ENCODE measurements at places on chromosomes 5 and 9.

- no peak for DNase-seq
Measured at GRCh38 chr5:139976703-139977102, 66.4 kb downstream of the NRG2 start.

DNA sequence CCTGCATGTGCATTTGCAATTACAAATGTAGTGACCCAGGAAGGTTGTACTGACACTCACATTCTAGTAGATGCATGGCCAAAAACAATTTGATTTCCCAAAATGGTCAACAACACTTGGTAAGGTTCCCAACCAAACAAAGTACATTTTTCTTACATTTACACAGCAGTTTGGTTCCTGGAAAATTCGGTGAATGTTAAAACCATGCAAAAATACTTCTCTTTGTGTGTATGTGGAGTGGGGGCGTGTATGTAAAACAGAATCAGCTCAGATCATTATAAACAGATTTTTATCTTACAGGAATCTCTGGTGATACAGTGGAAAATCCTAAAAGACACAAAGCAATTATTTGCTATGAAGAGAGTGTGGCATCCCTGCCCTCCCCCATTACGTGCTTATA is 25.1 kb upstream of the MELK start:
- DNase-seq = no peak

GRCh38 chr9:122904466-122904822 is 715 bp downstream of the RC3H2 start:
- DNase-seq = no peak

DNA sequence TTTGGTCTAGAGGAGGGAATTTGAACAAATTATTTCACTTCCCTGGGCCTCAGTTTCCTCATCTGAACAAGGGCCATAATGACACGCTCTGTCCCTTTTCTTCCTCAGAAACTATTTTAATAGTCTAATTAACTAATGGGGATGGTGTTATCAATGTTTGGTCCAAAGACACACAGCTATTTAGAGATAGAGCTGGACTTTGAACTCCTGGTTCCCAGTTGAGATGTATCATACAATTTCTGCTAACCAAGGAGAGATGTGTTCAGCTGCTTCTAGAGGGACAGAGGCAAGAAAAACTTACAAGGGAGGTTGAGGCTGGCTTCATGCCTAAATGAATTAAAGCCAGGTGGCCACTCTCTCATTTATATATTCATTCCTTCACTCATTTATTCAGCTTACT is 90.6 kb upstream of the CLINT1 start:
- DNase-seq = no peak

DNA sequence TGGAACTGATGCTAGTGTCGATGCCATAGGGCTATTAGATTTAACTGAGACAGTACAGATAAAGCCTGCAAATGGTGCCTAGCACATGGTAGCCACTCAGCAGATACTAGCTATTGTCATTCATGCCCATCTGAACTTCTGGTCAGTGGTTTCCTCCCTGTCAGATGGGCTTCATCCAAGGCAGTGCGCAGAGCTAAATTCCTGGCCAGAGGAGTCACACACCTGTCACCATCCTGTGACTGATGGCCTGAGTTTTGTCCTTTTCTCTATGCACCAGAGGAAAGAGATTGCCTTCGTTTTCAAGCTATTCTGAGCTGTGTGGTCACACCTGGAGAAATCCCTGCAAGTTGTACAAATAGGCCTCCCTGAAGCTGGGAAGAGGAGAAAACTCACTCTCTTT is 34.7 kb downstream of the MSX2 start:
- no peak for DNase-seq

DNA sequence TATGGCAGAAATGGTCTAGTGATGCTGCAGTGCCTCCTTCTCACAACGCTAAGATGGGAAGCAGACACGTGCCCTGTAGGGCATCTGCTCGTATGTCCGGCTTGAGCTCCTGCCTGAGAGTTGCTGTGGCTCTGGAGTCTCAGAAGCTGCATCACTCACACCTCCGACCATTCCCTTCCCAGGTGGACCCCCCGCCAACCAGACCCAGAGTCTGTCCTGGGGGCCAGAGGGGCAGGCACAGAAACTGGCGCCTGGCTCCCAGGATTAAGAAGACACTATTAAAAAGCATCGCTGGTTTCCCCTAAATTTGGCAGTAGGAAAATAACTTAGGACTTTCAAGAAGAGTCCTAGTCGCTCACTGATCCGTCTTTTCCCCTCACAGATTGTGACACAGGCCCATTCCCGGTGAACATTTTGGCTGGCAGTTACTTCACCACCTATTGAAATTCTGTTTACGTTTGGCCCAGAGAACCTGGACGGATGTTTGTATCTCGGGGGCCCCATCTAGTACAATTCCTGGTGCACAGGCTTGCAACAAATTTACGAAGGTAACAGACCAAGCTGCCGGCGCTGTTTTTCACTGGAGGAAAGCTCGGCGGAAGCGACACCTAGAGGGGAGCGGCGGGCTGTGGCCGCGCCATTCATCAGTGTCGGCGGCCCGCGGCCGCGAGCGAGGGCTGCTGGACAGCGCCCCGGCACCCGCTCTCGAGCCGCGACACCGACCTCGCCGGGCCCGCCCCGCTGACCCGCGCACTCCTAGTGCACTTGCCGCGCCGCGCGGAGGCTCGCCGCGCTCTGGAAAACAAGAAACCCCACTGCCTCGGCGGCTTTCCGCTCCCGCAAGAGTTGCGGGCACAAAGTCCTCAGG is 1.6 kb downstream of the FSTL4 start:
- DNase-seq = no peak

All from stimulated activated CD8-positive, alpha-beta memory T cell treated with anti-CD3 and anti-CD28 coated beads, Interleukin-4, amount 100 ng/mL, for 4 hours (primary cell).